ENCODE measurements at places on chromosomes 7 and 10.

GRCh38 chr7:91041901-91042484, 222.2 kb upstream of the FZD1 start:
- no peak for DNase-seq

- DNase-seq = no peak
Measured at GRCh38 chr10:86293396-86293791, 73.2 kb downstream of the GRID1 start.

DNA sequence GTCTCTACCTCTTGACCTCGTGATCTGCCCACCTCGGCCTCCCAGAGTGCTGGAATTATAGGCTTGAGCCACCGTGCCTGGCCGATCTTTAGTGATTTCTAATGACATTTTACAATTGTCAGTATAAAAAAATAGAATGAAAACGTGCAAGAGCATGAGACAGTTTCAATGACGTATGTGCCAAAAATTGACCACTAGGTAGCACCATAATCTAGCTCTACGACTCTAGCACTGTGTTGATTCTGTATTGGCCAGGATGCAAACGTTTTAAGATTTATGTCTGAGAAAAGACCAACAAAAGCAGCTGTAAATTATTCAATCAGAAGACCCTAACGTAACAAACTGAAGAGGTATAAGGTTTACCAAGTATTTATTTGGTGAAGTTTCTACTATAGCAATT, 25.4 kb upstream of the EXOC6 start:
- DNase-seq = no peak

- DNase-seq = no peak
Measured at GRCh38 chr10:44685220-44685619, 225.9 kb upstream of the TMEM72 start.

- DNase-seq = no peak
Measured at GRCh38 chr10:112904000-112904399, 46.0 kb upstream of the TCF7L2 start.

- no peak for DNase-seq
Measured at GRCh38 chr7:131488361-131488760, 68.1 kb downstream of the PODXL start.

GRCh38 chr10:114709984-114710383, 51.9 kb upstream of the ABLIM1 start:
- no peak for DNase-seq

DNA sequence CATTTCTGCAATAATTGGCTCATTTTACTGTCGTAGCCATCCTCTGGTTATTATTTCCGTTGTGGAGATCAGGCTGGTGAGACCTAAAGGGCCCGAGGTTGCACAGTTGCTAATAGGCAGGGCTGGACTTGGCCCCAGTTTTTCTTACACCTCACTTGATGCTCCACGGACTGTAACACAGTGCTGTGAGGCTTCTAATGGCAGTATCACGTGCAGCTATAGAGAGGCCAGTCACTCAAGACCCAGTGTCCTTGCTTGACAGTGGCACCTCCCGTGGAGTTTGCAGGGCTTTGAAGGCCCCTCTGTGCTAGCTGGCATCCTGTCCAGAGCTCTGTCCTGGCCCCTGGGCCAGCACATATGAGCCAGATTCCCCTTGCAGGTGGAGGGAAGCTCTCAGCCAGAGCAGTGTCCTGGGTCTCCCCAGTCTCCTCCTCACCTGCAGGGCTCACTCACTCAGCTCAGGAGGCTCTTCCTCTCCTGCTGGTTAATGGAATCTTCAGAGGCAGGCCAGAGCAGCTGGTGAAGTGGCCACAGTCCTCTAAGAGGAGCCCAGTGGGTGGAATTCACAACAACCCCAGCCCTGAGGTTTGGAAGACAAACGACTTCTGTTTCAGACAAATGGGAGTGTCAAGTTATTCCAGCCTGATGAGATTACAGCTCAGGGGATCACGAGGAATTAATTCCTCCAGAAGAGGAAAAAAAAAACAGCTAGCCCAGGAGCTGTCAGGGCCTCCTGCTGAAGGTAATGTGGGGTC, 114.2 kb upstream of the FAM180A start:
- DNase-seq = peak; percentile 2

DNA sequence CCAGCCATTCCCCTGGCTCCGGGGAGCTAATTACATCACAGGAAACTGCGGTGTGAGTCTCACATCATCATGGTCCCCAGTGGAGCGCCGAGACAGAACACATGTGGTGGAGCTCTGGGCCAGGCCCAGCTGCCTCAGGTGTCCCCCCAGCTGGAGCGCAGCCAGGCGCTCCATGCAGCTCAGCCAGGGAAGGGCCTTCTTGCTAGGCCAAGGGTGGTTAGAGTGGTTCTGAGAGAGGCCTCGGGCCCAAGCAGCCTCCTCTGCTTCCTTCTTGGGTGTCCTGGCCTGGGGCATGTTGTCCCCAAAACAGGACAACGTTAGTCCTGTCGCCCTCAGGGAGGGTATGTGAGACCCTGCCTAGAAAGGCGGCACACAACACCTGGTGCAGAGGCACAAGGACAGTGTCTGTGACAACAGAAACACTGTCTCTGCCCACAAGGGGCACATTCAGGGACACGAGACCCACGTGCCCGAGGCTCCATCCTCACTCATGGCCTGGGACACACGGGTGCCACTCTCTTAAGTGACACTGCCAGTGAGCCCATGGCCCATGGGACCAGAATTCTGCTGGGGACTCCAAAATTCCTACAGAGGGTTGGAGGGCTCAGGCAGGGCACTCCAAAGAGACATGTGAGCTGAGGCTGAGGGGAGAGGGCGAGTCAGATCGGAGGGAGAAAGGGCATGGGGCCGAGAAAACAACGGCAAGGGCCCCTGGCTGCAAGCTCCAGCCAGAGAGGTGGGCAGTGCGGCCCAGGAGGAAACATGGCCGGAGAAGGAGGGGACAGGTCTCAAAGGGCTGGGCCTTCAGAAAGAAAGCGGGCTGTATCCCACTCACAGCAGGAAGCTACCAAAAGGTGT, 37.0 kb upstream of the RET start:
- no peak for DNase-seq

GRCh38 chr10:69327463-69328379, 49.4 kb downstream of the HK1 start:
- peak; percentile 69 for DNase-seq

GRCh38 chr10:130251766-130252165, 115.6 kb downstream of the GLRX3 start:
- DNase-seq = no peak

- DNase-seq = no peak
Measured at GRCh38 chr7:82841828-82842227, 320.9 kb downstream of the PCLO start.

GRCh38 chr10:132878730-132879407, 63.5 kb downstream of the CFAP46 start:
- DNase-seq = no peak

- no peak for DNase-seq
Measured at GRCh38 chr7:158595068-158595467, 7.4 kb upstream of the PTPRN2 start.

DNA sequence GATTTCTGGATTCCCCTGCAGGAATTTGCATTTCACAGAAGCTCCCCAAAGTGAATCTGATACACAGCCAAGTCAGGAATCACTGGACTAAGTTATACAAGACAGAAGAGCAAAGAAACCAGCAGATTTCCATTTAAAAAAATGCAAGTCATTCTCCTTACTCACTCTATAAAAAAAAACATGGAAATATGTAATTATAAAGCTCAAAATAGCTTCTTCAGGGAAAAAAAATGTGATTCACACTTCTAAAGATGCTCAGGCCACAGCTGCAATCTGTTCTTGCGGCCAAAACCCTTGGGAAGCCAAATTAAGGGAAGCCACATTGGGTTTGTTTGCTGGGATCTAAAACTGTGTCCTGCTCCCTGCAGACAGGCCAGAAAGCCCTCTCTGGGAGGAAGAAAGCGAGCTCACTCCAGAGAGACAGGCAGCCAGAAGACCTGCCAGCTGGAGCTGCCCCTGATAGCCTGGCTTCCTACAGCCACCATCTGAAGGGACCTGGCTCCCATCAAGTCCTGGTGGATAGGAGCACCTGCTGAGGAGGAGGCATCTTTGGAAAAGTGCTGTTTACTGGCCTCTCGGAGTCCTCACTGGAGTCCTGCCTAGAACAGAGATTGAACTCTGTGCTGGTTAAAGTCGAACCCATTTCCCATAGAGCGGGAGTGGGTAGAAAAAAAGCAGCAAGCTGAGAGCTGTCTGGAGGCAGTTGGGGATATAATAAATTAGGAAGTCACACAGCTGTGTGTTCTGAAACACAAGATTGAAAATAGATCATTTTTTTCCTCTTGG, 359.2 kb upstream of the AOAH start:
- DNase-seq = peak; percentile 30

- DNase-seq = no peak
Measured at GRCh38 chr7:106365252-106366005, 80.6 kb upstream of the NAMPT start.

- DNase-seq = no peak
Measured at GRCh38 chr10:69749178-69750010, 52.3 kb upstream of the COL13A1 start.

- DNase-seq = no peak
Measured at GRCh38 chr7:39666562-39666961, 43.2 kb downstream of the RALA start.

GRCh38 chr7:69959789-69960499, 361.7 kb downstream of the AUTS2 start:
- no peak for DNase-seq

- DNase-seq = no peak
Measured at GRCh38 chr10:125559210-125559609, 123.8 kb downstream of the TEX36 start.

DNA sequence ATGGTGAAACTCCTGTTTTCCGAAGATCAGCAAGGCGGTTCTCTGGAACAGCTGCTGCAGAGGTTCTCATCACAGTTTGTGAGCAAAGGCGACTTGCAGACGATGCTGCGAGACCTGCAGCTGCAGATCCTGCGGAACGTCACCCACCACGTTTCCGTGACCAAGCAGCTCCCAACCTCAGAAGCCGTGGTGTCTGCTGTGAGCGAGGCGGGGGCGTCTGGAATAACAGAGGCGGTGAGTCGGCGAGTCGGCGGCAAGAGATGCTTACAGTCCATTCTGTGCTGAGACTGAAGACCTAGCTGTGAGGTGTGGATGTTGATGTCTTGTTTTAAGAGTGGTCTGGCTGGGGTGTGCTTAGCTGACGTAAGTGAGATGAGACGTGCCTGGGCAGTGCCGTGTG, 16.2 kb upstream of the GET4 start:
- no peak for DNase-seq

- no peak for DNase-seq
Measured at GRCh38 chr10:489330-489729, 200.1 kb downstream of the DIP2C start.

DNA sequence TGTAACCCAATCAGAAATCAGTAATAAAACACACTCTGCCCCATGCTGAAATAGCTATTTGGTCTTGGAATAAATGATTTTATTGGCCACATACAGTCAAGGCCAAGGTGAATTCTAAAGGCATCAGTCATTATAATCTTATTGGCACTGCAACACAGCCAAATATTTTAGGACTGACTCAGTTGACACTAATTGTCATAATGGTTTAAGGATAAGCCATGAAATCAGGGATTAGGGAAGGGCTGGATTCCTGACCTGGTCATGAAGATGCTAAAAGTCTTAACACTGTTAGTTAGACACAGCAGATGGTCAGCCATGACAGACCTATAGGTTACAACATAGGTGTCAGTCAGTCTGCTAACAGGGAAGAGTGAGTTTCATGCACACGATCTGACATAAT, 330.3 kb upstream of the NPSR1 start:
- DNase-seq = no peak

GRCh38 chr10:120998251-120998650, 147.1 kb downstream of the WDR11 start:
- no peak for DNase-seq

GRCh38 chr10:11573497-11573896, 38.0 kb downstream of the USP6NL start:
- DNase-seq = peak; percentile 57

DNA sequence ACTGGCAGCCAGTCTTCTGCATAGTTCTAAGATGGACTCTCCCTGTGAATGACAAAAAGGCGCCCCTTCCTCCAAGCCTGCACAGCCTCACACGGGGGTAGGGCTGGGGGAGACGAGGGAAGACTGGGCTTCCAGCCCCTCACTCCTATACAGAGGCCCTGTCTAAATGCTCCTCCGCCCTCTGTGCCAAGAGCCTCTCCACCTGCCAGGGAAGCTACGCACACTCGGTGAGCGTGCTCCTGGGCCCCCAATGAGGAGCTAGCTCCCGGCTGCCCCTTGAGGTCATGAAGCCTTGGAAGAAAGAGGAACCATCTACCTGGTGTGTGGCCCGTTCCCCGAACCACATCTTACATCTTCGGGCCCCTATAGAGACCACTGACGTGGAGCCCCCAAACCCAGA, 54.8 kb downstream of the CRTAC1 start:
- no peak for DNase-seq

DNA sequence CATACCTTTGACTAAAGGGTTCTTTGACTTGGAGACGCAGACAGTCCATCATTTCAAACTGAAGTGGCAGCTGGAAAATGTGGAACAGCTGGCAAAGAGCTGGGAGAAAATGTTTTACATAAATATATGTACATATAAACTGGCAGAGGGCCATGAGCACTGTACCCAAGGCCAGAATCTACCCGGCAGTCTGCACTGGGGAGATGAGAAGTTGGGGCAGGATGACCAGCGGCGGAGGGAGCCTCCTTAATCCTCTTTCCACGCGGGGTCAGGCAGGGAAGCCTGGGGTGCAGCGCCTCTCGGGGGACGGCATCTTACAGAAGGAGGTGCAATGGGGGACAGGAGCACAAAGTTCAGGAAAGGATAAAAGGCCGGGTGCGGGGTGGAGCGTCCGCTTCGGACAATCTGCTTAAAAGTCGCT, 1.3 kb downstream of the GLI3 start:
- DNase-seq = no peak

DNA sequence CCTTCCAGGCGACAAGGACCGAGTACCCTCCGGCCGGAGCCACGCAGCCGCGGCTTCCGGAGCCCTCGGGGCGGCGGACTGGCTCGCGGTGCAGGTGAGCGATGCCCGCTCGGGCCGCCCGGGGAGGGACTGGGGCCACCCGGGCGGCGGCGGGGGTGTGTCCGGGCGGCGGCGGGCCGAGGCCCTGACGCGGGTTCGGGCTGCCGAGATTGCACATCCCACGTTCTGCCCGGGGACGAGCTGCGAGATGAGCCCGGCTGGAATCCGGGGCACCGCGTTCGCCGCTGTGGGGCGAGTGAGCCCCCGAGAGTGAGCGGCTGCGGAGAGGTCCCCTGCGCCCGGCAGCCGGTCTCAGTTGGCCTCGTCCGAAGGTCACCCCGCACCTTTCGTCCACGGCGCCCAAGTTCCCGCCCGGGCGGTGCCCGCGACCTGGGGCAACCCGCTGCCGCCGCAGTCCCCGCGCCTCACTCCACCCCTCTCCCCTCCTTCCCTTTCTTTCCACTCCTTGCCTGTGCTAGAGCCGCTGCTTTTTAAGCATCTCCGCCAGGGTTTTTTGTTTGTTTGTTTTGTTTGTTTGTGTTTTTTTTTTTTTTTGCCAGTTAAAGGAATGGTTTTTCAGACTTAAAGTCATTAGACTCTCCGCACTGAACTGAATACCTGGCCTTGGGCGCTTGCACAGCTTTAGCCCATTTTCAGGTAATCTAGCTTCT, 515 bp downstream of the RALA start:
- no peak for DNase-seq

- peak; percentile 19 for DNase-seq
Measured at GRCh38 chr7:119197877-119198527, 973.5 kb downstream of the ANKRD7 start.
